Activated CD4-positive, alpha-beta T cell treated with anti-CD3 and anti-CD28 coated beads, Interleukin-10, Interleukin-2, amounts not matched to agents 100 ng/mL and 50 ng/mL, durations not matched to agents 16 hours and 8 hours (primary cell): ENCODE measurements at places on chromosomes 5 and 9.

GRCh38 chr5:12854386-12854785, 950.1 kb upstream of the CTNND2 start:
- DNase-seq = no peak

DNA sequence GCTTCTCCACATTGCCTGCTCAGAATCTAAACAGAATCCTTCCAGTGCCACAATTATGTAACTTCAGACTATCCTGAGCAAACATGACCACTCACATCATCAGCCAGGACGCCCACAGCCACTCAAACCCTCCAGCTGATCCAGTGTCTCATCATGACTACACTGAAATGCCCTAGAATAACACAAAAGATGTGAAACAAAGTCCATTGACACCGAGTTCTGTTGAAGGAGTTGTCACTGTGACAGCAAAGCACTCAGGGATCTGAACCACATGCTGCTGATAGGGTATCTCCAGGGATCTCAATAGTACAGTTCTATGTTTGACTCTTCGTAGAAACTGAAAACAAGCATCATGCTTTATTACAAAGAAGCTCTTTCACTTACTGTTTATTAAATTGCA, 150.2 kb downstream of the GABBR2 start:
- DNase-seq = no peak

DNA sequence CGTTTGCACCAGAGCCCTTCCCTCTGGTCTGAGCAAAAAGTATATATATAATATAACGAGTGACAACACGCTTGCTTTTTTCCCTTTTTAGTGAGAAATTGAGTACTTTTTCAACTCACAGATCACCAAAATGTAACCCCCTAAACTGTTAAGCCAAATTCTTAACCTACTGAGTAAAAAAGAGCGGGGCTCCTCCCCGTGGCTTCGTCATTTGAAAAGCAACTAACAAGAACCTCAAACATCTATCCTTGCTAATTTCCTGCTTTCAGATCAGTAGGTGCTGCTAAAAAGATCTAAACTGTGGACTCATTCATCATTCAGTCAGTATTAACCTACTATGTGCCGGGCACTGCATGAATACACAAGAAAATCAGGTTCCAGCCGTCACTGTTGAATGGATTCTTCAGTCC, 1.0 kb upstream of the PTBP3 start:
- DNase-seq = peak; percentile 84

DNA sequence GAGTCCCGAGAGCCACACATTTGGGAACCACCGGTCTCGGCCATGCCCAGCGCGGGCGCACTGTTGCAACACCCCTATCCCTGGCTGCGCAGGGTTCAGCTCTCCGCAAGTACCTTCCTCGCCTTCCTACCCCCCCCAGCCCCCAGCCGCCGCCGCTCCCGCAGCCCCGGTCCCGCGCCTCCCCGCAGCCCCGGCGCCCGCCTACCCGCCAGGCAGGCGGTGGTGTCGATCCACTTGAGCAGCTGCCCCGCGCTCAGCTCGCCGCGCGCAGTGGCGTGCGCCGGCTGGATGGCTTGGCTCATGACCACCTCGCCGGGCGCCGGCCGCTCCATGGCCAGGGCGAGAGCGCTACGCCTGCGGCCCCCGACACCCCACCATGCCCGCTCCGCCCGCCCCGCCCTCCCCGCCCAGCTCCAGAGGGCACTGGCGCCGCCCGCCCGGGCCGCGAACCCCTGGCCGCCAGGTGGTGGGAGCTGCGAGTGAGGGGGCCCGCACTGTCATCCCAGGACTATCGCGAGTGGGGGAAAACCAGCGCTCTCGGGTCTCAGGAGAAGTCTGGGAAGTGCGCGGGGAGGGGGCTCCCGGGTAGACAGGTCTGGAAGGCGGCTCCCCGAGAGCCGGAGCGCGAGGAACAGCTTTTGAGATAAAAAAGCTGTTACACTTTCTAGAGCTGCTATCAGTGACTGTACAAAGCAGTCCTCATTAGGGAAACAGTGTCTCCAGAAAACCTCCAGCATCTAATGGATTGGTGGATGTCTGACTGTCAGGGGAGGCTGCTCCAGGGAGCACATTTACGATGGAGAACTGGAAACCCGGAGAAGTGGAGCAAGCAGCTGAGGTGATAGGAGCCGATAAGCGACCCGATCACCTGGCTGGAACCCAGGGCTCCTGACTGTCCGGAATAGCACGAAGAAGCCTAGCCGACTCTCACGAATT, at the start of gene ACOT12:
ACOT12 (minus strand) TSS at position 352 of the 936 bp plus-strand sequence; CDS start at position 332, 20 bp downstream.
- peak; percentile 11 for DNase-seq
